ENCODE measurements at places on chromosomes 3 and 15.
A peak's percentile ranks its signal among the peaks of the same experiment; 100 is the strongest.

GRCh38 chr3:28646435-28646834, 297.8 kb upstream of the AZI2 start:
- DNase-seq = no peak

- DNase-seq = no peak
Measured at GRCh38 chr3:139327231-139327630, 16.6 kb upstream of the MRPS22 start.

- no peak for DNase-seq
Measured at GRCh38 chr3:131796558-131797198, 238.1 kb downstream of the CPNE4 start.

DNA sequence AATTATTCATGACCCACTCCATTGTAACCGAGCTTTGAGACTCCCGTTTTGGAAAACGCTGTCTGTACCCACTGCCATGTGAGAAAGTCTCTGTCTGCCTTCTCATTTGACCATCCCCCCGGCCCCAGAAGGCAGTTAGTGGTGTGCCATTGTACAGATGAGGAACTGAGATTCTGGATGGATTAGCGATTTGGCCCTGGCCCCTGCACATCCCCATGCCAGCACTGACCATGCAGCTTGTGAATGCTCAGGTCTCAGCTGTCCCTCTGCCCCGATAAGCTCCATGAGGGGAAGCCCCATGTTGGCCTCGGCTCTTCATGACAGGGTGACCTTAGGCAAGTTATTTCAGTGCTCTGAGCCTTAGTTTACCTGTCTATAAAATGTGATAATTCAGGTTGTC, 153.0 kb upstream of the SMAD3 start:
- no peak for DNase-seq

DNA sequence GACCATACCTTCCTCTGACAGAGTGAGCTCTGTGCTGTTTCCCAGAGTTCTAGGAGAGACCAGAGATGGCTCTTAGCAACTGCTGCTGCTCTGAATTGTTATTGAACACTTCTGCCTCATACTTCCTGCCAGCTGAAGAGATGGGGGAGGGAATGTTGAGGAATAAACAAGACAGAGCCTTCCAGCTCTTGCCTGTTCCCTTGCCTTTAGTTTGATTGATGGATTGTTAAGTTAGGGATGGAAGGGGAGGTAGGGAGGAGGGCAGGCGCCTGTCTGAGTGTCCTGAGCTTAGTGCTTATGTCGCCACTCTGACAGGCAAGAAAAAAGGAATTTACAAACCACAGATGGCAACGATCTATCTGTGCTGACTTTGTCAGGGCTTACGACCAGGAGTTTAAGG, 42.8 kb downstream of the ZNF609 start:
- no peak for DNase-seq

GRCh38 chr3:184334470-184335158, 2.8 kb upstream of the FAM131A start:
- peak; percentile 42 for DNase-seq

DNA sequence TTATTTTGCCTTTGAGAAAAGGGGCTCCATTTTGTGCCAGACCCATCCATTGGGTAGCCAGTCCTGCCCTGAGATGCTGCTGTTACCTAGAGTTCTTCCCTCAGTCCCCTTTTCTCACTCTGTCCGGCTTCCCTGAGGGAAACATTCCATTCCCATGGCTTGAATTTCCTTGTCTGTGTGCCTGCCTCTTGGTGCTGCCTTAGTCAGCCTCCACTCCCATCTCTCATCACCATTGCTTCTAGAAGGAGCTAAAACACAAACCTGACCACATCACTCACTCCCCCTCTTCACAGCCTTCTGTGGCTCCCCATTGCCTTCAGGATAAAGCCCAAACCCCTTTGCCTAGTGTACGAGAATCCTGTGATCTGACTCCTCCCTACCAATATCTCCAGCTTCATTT, 25.2 kb upstream of the C2CD4B start:
- DNase-seq = no peak

DNA sequence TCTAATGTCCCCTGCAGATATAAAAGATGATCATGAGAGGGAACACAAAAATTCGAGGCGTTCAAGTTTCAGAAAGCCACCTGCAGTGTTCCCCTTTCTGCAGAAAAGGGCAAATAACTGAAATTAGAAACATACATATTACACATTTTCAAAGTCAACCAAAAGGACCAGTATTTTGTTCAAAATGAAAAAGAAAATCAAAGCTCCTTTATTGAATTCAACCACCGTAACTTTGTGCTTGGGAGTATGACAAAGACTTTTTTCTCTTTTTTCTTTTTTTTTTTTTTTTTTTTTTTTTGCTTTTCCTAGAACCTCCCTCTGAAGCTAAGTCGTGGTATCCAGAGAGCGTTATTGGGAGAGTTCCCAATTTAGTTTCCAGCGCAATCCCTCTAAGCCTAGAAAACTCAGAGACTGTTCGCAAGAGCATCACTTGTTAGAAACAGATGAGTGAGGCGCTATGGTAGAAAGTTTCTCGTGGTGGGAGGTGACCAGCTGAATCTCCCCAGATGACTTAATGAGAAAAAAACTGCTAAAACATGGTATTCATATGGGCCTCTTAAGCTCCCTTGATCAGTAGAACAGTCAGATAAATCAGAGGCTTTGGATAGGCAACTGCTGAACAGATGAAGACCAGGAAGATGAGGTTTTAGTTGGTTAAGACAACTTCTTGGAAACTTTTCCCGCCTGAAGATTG, 77.4 kb downstream of the MB21D2 start:
- DNase-seq = no peak

DNA sequence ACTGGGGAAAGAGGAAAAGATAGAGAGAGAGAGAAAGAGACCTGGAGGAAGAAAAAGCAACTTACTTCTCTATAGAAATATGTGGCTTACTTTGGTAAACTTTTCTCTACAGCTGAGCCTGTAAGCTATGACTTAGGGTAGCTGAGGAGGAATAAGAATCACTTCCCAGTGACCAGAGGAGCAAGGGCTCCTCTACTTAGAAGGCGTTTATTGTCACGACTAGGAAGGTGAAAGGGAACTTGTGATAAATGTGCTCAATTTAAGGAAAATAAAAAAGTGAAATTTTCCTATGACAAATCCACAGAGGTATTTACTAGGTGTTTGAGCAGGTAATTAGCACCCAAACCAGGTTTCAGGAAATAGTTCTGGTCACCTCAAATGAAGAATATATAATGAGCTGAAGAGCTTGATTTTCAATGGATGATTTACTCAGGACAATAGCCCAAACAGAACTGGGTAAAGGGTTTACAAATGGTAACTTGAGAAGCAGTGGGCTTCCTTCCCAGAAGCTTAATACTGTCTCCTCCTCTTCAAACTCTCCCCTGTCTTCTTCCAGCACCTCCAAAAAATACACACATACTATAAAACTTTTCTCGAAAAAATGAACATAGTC, 46.1 kb downstream of the SOX2 start:
- DNase-seq = no peak

- DNase-seq = peak; percentile 31
Measured at GRCh38 chr3:177647876-177648275, 450.6 kb upstream of the TBL1XR1 start.

- peak; percentile 56 for DNase-seq
Measured at GRCh38 chr3:64022451-64023186, 675 bp downstream of the PSMD6 start.

DNA sequence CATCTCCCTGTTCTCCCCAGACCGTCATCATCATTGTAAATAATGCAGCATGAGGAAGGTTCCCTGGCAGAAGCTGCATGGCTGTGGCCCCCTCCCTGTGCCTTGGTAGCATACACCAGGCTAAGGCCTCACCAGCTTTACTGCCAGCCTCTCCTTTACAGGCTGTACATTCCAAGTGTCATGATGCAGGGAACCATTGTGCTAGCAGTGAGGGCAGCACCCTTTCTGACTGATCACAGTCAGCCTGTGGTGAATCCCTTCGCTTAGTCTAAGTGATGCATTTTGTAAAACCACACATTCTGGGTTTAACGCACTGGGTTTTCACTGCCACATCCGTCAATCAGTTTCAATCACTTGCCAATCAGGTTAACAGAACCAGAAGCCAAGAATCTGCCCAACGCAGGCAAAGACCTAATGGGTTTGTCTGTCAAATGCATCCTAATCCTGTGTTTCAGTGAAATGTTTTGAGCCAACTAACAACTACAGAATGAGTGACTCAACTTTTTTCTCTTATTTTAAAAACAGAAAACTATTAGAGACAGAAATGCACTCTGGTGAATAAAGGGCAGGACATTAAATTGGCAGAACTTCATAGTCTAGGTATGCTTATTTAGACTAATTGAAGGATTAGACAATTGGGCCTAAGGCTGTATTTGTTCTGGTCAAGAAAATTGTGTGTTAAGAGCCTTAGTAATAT, 225.9 kb upstream of the DPH6 start:
- no peak for DNase-seq

DNA sequence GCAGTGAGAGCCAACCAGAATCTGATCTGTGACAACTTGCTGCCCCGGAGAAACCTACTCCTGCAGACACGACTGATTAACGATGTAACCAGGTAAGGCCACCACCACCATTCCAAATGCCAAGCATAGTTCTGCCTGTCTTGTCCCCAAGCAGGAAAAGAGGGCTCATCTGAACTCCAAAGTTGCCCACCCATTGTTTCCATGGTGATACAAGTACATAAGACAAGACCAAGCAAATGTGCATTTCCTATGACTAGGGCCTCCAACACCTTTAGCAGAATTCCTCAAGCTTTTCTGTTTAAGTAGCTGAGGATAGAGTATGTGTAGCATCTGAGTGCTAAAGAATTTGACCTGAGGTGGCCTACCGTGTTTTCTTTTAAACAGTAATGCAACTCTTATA, 290.7 kb downstream of the RYR3 start:
- DNase-seq = no peak

GRCh38 chr3:28250999-28251398, 9.6 kb downstream of the CMC1 start:
- no peak for DNase-seq

DNA sequence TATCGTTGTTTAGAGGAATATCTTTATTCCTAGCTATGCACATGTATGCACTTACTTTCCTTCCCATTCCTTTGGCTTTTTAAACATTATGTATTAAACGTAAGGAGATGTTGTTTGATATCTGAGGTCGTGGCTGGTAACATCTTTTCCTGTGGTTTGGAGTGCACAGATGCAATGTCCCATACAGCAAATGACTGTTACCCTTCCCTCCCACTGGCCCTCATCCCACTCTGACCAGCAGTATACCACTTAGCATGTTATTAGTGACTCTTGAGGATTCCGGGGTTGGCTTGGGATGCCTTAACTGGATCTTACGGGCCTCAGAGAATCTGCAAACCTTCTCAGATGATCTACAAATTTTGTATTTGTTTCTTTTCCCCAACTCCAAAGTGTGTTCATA, 34.5 kb downstream of the TGFBR2 start:
- no peak for DNase-seq

DNA sequence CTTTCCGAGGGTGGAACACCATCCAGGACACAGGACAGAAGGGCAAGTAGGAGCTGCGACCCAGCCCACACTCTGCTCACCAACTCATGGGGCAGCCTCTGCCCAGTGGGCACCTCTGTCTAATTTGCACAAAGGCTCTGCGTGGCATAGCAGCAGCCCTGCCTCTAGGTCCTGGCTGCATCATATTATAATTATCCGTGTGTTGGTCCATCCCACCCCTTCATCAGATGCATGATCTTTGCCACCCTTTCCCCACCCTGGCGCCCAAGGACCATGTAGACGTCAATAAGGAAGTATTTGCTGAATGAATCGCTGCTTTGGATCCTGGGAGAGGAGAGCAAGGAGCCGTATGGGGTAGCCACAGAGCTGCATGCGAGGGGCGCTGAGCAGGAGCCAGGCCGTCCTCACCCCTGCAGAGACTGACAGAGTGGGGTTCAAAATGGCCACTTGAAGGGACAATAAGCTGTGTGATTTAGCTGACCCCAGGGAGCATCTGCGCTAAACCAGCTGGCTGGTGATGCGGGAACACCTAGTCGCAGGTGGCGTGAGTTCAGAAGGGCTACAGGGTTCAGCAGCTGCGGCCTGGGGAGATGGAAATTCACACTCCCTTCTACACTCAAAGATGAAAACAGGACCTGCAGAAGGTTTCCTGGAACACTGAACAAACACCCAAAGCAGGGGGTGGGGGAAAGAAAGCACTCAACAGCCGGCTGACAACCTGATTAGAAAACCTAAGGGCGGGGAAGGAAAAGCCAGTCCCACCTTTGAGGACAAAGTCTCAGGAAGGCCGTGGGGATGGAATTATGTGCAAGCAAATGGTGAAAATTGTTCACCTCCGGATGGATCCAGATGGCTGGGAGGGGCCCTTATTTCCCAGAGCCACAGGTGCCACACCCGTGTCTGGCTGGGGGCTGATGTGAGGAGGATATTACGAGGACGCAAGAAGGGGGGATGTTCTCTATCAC, 6.4 kb downstream of the MGLL start:
- DNase-seq = no peak

DNA sequence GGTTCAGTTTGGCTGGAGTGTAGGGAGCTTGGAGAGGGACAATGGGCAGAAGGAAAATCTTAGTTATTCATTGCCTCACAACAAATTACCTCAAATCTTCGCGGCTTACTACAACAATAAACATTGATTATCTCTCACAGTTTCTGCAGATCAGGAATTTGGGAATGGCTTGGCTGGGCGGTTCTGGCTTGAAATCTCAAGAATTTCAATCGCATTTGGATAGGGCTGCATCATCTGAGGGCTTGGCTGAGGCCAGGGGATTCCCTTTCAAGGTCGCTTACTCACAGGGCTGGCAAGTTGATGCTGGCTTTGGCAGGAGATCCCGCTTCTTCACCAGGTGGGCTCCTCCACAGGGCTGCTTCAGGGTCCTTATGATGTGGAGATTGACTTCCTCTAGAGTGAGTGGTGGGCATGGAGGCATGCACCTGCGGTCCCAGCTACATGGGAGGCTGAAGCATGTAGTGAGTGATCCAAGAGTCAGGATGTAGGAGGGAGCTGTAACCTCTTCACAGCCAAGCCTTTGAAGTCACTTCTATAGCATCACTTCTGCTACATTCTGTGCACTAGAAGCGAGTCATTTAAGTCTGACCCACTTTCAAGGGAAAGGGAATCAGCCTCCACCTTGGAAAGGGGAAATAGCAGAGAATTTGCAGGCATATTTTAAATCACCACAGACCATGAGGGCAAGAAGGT, 63.1 kb downstream of the CDC25A start:
- DNase-seq = no peak

DNA sequence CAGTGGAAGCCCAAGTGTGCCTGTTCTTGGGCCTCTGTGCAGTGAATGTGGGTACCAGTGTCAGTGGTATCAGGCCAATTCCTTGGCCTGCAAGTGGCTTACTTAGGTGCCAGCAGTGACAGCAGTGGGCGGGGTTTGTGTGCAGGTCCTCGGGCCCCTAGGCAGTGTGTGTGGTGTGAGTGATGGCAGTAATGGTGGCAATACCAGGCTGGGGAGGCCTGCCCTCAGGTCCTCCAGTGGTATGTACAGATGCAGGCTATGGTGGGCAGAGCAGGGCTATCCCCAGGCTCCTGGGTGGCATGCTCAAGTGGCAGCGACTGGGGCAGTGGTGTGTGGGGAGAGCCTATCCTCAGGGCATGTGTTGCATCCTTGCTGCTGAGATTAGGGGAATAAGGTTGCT, 379.7 kb downstream of the SQOR start:
- no peak for DNase-seq

DNA sequence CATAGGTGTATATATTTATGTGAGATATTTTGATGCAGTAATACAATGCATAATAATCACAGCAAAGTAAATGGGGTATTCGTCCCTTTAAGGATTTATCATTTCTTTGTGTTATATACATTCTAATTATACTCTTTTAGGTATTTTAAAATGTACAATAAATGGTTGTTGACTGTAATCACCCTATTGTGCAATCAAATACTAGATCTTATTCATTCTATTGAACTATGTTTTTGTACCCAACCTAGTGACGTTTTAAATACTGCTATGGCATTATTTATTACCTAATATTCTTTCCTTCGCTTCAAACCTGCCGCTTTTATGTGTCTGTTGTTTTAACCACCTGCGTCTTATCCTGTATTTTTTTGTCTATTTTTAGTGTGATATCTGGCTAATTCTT, 132.4 kb downstream of the ADAMTSL3 start:
- no peak for DNase-seq

Measured in CD4-positive, alpha-beta memory T cell (primary cell).